ENCODE measurements at places on chromosomes 5 and 9. TPM values are rescaled to one million over a fixed set of nuclear protein-coding genes. Genes with fewer than 3 reads are reported as not detected.

- no peak overlapping the region for H3K4me3 ChIP-seq
- H3K36me3 ChIP-seq: no peaks in the 10 kb centered on the region
- no peaks in the 10 kb centered on the region for H3K27me3 ChIP-seq
- DNase-seq: no peak
- H3K27ac ChIP-seq: no peak overlapping the region
- H3K4me1 ChIP-seq: no peaks in the 10 kb centered on the region
Measured at GRCh38 chr5:35440409-35440808, 177.3 kb upstream of the SPEF2 start.

FANCG gene
- 88.0 TPM for total RNA-seq

GRCh38 chr9:99449726-99450125 lies 227.6 kb downstream of the SEC61B start:
- H3K27me3 ChIP-seq: no peaks in the 10 kb centered on the region
- no peak overlapping the region for H3K27ac ChIP-seq
- no peak for DNase-seq
- H3K4me3 ChIP-seq: no peak overlapping the region
- no peaks in the 10 kb centered on the region for H3K4me1 ChIP-seq

- H3K27me3 ChIP-seq: no peaks in the 10 kb centered on the region
- H3K4me1 ChIP-seq: 0 out of 2 replicates have a peak, but pooled peaks cover 2% of the 10 kb centered on the region
- H3K27ac ChIP-seq: no peak overlapping the region
- H3K4me3 ChIP-seq: no peak overlapping the region
- H3K36me3 ChIP-seq: peaks cover 7% of the 10 kb centered on the region
Measured at GRCh38 chr5:145775893-145776444, 59.2 kb downstream of the PRELID2 start.

GFI1B gene
- not detected for total RNA-seq

- DNase-seq: no peak
- no peaks in the 10 kb centered on the region for H3K4me1 ChIP-seq
- no peaks in the 10 kb centered on the region for H3K27me3 ChIP-seq
- H3K36me3 ChIP-seq: no peaks in the 10 kb centered on the region
- H3K4me3 ChIP-seq: no peak overlapping the region
Measured at GRCh38 chr5:61270510-61271165, 61.4 kb upstream of the ZSWIM6 start.

DNA sequence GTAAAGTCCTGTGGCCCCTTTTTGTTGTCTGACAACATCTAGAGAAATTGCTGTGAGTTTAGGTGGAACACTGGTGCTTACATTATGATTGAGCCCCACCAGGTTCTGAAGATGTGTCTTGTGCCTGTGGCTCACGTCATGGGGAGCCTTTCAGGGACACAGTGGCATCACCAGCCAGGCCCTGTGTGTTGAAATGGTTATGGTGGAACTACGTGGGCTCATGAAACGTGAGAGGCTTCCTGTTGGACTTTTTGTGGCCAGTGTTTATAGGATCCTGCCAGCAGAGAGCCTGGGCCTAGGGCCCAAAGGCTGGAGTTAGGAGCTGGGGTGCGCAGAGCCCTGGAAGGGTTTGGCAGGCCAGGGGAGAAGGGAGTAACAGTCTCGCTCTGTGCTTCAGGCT lies 46.8 kb downstream of the TENT4A start:
- H3K4me3 ChIP-seq: no peak overlapping the region
- peaks cover 31% of the 10 kb centered on the region for H3K36me3 ChIP-seq
- no peak for DNase-seq

HRCT1 gene
- not detected for total RNA-seq

ECSCR gene
- total RNA-seq: 1.6 TPM

DNA sequence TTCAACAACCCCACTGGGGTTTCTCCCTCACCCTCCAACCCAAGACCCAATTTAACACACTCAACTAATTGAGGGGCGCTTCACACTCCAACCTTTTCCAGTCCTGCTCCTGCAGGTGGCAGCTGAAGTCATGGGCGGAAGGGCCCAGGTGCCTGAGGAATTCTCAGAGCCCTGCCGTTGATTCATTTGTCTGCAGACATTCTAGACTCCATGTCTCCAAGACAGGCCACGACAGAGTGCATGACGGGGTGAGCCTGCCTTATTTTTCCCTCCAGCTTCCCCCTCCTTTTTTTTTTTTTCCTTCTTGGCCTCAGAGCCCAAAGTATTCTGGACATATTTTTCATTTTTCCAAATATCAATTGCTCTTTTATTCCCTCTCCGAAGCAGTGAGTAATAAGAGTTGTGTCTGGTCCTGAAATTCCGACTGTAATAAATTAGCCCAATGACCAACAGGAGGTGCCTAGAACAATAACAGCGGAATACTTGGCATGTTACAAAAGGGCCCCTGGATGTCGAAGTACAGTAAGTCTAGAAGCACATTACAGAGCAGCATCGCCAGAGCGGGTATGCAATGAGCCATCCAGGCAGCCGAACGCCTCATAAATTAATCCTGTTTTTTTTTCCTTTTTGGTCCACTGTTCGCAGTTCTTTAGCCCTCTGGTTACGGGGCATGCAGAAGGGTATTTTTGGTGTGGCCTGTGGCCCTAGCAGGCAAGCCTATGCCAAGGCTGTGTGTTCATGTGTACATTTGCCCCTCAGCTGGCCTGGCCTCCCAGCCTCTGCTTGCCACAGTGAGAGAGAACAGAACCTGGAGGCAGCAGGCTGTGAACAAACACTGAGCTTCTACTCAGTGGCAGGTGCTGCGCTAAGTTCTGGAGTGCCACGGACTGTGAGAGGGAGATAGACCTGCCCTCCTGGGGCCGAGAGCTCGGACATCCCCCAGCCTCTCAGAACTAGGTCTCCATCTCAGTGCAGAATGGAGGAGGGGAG lies 8.6 kb upstream of the SMIM23 start:
- H3K27ac ChIP-seq: no peak overlapping the region
- no peak overlapping the region for H3K4me3 ChIP-seq
- DNase-seq: no peak
- no peaks in the 10 kb centered on the region for H3K4me1 ChIP-seq
- no peaks in the 10 kb centered on the region for H3K27me3 ChIP-seq
- H3K36me3 ChIP-seq: no peaks in the 10 kb centered on the region

DNA sequence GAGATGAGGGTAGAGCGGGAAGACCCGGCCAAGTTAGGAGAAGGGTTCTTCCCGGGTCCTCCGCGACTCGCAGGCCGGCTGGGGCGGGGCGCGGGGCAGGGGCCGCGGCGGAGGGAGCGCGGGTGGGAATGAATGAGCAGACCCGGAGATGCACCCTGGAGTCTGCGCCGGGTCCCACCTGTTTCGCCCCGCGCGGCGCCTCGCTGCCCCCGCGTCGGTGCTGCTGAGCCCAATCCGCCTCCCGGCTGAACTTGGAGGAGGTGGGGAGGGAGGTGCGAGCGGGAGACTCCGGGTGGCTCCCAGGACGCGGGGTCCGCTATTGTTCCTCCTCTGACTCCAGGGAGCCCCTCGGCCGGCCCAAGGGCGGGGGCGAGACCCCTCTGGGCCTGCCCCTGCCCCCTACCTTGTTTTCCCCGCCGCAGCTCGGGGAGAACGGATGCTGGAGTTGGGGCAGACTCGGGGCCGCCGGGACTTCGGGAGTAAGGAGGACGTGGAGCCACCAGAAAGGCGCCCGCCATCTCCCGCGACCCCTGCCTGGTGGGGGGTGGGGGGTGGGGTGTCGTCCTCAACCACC lies 659 bp downstream of the RAI14 start:
- H3K4me1 ChIP-seq: peaks cover 8% of the 10 kb centered on the region
- H3K4me3 ChIP-seq: peak overlapping the region; percentile 94
- peak overlapping the region; percentile 33 for H3K27ac ChIP-seq

TMEM215 gene
- 0.33 TPM for total RNA-seq

- H3K36me3 ChIP-seq: peaks cover 15% of the 10 kb centered on the region
- H3K27me3 ChIP-seq: no peaks in the 10 kb centered on the region
- no peak overlapping the region for H3K27ac ChIP-seq
- H3K4me3 ChIP-seq: no peak overlapping the region
Measured at GRCh38 chr5:82540301-82540700, 262.1 kb upstream of the RPS23 start.

BARHL1 gene
- not detected for total RNA-seq

RNF183 gene
- total RNA-seq: not detected

- no peak for DNase-seq
- H3K27me3 ChIP-seq: no peaks in the 10 kb centered on the region
Measured at GRCh38 chr9:2229109-2229721, 214.1 kb downstream of the SMARCA2 start.

DNA sequence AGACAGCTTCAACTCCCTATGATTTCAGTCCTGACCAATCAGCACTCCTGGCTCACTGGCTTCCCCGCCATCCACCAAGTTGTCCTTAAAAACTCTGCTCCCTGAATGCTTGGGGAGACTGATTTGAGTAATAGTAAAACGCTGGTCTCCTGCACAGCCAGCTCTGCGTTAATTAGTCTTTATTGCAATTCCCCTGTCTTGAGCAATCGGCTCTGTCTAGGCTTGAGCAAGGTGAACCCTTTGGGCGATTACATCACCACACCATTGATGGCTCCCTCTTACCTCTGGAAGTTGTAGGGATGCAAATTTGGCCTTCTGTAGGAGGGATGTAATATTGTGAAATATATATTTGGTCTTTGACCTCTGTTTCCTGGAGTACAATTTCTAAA lies 2.9 kb upstream of the SLC23A1 start:
- no peaks in the 10 kb centered on the region for H3K27me3 ChIP-seq
- no peaks in the 10 kb centered on the region for H3K36me3 ChIP-seq
- no peak overlapping the region for H3K4me3 ChIP-seq
- H3K4me1 ChIP-seq: peaks cover 3% of the 10 kb centered on the region
- no peak overlapping the region for H3K27ac ChIP-seq

NUDCD2 gene
- total RNA-seq: 45.6 TPM

DNA sequence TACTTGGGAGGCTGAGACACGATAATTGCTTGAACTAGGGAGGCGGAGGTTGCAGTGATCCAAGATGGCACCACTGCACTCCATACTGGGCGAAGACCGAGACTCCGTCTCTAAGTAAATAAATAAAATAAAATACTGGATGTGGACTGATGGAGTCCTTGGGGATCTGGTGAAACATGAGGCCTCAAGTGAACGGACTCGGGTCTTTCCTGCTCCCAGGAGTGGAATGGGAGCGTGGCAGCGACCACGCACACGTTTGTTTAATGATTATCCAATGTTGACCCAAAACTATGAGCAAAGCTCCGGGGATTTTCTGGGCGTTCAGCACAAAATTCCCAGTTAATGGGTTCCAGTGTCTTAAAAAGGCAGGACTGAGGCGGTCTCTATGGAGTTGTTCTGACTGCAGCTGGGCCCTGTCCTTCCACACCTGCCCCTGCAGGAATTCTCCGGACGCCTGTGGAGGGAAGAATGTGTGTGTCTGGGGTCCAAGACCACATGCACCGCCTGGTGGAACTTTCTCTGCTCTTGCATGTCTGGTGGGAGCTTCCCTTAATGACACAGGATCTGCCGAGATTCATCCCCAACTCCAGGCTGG lies 26.6 kb downstream of the NEK6 start:
- DNase-seq: no peak
- H3K27ac ChIP-seq: no peak overlapping the region
- no peaks in the 10 kb centered on the region for H3K27me3 ChIP-seq
- H3K4me3 ChIP-seq: no peak overlapping the region
- no peaks in the 10 kb centered on the region for H3K4me1 ChIP-seq

DNA sequence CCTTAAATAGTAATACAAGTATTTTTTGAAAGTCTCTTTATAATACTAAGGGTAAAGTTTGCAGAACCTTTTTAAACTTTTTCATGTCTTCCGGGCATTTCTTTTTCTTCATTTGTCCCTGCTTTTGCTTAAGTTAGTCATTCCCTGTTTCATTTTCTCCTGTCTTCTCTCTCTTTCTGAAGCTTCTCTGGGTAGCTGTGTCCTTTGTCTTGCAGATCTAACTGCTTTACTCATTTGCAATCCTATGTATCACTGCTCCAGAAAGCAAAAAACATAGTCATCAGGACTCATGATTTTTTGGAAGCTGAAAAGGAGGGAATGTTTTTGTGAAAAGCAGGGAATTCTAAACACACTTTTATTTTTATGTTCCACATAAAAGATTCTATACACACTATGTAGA lies 301.7 kb downstream of the MRPS30 start:
- peaks cover 8% of the 10 kb centered on the region for H3K4me1 ChIP-seq
- H3K27ac ChIP-seq: peak overlapping the region; percentile 92
- H3K27me3 ChIP-seq: no peaks in the 10 kb centered on the region
- no peaks in the 10 kb centered on the region for H3K36me3 ChIP-seq
- no peak overlapping the region for H3K4me3 ChIP-seq

DNA sequence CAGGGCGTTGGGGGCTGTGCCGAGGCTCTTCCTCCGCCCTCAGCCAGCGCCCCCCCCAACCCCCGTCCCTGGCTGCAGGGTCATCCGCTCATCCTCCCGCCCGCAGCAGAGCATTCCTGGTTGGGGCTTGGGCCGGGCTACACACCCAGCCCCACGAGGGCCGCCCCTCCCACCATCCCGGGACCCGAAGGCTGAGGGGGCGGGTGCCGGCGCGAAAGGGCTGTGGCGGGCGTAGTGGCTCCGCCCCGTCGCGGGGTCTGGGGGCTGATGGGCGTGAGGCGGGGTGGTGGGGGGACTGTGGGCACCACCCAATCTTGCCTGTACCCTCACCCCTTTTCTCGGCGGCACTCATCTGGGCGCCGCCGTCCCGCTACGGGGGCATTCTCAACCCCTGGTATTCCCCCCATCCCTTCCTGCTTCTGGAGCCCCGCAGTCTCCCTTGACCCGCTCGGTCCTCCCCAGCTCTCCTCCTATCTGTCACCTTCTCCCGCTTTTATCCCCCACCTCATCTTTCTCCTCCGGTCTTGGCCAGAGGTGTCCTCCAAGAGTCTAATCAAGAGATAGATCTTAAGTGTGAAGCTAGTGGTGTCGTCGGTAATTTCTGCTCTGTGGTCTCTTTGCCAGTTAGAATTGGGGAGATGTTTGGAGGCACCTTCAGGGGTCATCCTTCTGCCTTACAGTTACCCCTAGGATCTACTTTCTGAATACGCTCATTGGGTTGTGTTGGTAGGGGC lies 1.6 kb downstream of the FER start:
- peak overlapping the region; percentile 85 for H3K4me3 ChIP-seq
- H3K4me1 ChIP-seq: no peaks in the 10 kb centered on the region
- DNase-seq: no peak
- no peaks in the 10 kb centered on the region for H3K36me3 ChIP-seq
- peak overlapping the region; percentile 26 for H3K27ac ChIP-seq

- no peak for DNase-seq
- H3K27me3 ChIP-seq: no peaks in the 10 kb centered on the region
- no peaks in the 10 kb centered on the region for H3K36me3 ChIP-seq
- no peak overlapping the region for H3K27ac ChIP-seq
- H3K4me3 ChIP-seq: no peak overlapping the region
Measured at GRCh38 chr9:70011366-70011765, 32.3 kb upstream of the MAMDC2 start.

- H3K27me3 ChIP-seq: no peaks in the 10 kb centered on the region
- no peaks in the 10 kb centered on the region for H3K4me1 ChIP-seq
- H3K27ac ChIP-seq: no peak overlapping the region
- no peak for DNase-seq
- H3K36me3 ChIP-seq: no peaks in the 10 kb centered on the region
- no peak overlapping the region for H3K4me3 ChIP-seq
Measured at GRCh38 chr5:110681953-110682352, 44.5 kb downstream of the TMEM232 start.

DNA sequence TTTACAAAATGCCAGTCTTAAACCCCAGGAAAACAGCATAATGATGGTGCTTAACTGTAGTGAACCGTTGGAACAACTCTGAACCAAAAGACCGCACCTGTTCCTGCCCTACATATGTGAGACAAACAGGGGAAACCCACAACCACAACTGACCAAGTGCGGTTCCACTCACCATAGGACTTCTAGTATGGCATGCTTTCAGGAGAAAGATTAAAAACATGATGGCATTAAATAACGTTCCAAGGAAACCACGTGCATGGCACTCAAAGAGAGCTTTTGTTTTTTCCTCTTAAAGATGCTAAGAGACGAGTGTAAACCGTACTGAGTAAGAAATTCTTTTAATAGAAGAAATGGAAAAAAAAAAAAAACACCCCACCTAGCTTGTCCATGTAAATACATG lies 119.8 kb downstream of the SSBP2 start:
- H3K36me3 ChIP-seq: no peaks in the 10 kb centered on the region
- no peak overlapping the region for H3K4me3 ChIP-seq
- DNase-seq: no peak
- no peaks in the 10 kb centered on the region for H3K4me1 ChIP-seq
- H3K27me3 ChIP-seq: no peaks in the 10 kb centered on the region
- no peak overlapping the region for H3K27ac ChIP-seq

All from H9 (cell line).